ENCODE measurements at places on chromosomes 6 and 20. TPM values are rescaled to one million over a fixed set of nuclear protein-coding genes. Genes with fewer than 3 reads are reported as not detected.
A peak's percentile ranks its signal among the peaks of the same experiment; 100 is the strongest.

The DNAAF9 gene
- total RNA-seq = 4.0 TPM

The RHAG gene
- total RNA-seq = not detected

DNA sequence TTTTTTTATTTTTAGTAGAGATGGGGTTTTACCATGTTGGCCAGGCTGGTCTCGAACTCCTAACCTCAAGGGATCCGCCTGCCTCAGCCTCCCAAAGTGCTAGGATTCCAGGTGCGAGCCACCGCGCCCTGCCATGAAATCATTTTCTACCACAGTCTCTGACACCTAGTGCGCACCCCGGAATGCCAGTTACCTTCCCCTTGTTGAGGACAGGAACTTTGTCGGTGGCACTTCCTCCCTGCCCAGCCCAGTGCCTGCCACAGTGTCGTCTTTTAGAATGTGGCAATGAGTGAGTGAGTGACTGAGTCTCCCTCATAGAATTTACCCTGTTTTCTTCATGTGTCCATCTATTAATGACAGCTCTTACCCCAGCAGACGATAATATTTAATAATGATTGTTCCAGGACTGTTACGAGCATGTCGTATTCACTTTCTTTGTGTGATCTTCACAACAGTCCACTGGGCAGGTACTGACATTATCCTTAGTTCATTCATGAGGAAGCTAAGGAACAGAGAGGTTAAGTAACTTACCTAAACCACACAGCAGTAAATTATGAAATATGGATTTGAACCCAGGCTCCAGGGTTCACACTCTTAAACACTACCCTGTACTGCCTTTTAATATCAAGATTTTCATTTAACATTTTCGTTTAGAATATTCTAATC lies 1.8 kb downstream of the OSBPL2 start:
- no peak for DNase-seq

- no peak for DNase-seq
Observed at GRCh38 chr6:105746509-105746908, 339.6 kb upstream of the PRDM1 start.

DNA sequence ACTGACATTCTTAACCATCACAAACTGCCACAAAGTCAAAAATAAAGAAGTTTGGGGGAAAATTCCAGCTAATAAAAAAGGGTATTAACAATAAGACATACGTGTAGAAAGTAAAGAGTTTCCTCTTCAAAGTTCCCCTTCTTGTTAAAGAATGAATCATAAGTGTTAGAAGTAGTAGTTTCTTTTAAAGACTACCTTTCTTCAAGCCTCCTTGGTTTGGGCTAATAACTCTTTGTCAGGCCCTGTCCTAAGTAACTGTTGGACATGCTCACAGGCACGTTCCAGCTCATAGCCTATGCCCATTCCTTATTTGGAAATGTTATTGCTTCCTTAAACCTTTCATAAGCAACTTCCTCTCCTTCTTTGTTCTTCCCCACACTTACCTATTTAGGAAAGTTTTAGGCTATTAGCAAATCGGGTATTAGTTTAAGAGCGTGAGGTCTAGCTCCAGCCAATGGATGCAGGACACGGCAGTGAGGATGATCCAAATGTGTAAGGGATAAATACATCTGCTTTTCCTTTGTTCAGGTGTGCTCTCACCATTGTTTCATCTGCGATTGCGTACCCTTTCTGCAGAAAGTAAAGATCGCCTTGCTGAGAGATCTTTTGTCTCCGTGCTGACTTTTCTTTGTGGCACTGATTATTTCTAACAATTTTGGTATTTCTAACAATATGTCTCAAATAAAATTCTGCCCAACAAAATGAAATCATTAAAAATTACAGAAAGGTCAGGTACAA lies 64.9 kb downstream of the CHD6 start:
- DNase-seq = no peak

- DNase-seq = peak; percentile 62
Observed at GRCh38 chr6:163416557-163417253, 2.2 kb downstream of the QKI start.

- no peak for DNase-seq
Observed at GRCh38 chr6:64000818-64001491, 365.4 kb downstream of the PHF3 start.

DNA sequence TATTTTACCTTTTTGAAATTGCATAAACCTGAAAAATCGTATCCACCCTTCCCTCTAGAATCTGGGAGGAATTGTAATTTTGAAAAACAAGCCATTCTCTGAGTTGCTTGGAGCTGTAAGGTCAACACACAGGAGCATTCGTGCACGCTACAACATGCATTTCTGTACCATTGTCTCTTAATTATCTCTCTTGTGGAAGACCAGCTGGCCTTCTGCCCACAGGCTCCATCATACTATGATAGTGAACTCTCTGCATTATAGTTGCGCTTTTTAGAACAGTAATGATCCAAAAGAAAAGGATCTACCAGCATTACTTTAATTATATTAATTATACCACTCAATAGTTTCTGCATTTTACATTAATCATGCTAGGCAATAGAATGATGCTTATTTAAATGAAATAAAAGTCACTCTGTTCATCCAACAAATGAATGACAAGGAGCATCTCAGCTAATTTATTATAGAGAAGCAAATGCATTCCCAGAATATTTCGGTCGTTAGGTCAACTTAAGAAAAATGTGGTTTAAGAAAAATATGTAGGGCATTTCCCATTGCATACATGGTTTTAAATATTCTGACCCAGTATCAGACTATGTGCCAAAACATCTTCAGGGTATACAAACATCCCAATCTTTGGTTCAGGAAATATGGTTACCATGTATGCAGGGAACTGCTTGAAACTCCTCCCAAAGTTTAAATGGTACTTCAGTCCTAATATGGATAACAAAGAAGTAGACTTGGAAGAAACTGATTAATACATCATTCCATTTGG lies 263.5 kb downstream of the TFAP2A start:
- no peak for DNase-seq

GRCh38 chr6:15950962-15951569 lies 177.8 kb upstream of the MYLIP start:
- DNase-seq = no peak

GRCh38 chr20:6707321-6707831 lies 60.1 kb upstream of the BMP2 start:
- DNase-seq = no peak

- DNase-seq = no peak
Observed at GRCh38 chr20:25338112-25339023, 52.3 kb downstream of the ABHD12 start.
